ENCODE measurements at places on chromosomes 16 and 17.

DNA sequence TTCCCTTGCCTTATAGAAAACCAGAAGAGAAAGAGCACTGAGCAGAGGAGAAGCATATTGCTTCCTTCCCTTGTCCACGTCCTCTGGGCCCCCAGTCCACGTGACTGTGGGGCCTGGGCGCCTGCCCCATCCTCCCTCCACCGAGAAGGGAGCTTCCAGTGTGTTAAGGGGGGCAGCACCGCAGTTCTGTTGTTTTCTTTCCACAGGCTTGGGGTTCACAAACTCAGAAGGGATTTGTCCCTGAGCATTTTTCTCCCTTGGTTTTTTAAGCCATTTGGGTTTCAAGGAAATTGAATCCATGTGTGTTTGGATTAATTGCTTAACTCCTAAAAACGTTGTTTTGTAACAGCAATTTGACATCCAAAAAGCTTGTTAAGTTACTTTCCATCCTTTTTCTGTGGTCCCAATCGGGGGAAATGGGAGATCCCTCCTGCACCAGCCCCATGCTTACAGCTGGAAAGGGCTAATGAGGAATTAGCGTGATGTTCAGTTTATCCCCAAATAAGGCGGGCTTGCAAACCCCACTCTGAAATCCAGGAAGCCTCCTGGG is 347.5 kb upstream of the TNRC6C start:
- DNase-seq: no peak

DNA sequence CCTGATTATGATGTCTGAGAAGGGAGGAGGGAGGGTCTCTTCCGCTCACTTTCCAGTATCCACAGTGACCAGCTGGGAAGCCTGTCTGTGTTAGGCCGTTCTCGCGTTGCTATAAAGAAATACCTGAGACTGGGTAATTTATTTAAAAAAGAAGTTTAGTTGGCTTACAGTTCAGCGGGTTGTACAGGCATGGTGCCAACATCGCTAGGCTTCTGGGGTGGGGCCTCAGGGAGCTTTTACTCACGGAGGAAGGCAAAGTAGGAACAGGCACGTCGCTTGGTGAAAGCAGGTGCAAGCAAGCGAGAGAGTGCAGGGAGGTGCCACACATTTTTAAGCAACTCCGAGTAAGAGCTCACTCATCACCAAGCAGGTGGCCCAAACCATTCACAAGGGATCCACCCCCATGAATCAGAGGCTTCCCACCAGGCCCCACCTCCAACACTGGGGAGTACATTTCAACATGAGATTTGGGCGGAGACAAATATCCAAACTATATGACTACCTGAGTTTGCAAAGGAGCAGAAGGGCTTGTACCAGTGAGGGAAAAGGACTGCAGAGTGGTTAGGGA is 137.5 kb downstream of the CCDC182 start:
- no peak for DNase-seq

GRCh38 chr17:35189291-35189690 is 4.9 kb downstream of the SLC35G3 start:
- DNase-seq: no peak

DNA sequence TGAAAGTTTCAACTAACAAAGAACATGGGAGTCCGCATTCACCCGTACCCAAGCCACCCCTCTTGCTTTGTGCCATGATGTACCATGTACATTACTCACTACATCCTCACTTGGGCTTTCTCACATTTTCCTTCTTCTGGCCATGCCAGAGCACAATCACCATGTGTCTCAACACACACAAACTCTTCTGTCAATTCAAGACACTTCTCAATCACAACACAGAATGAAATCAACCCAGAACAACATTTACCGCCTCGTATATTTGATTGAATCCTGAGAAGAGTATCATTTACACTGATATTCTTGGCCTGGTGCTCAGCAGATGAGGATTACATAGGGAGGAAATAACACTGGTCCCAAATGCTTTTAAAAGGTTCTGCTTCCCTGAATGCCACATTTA is 4.5 kb downstream of the ADAMTS18 start:
- DNase-seq: no peak

DNA sequence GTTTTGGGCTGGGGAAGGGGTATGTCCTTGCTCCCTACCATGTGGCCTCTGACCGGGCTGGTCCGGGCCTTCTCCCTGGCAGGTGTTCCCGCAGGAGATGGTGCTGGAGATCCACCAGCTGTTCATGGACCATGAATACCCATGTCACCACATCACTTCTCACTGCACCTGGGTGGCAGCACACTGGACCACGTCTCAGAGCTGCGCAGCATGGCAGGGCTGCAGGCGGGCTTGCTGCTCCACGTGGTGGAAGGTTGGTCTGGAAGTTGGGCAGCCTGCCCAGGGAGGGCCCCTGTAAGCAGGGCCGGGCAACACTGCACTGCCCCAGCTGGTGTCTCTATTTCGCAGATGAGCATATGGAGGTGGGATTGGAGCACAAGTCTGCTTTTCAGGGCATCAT is 169.5 kb upstream of the ZNF267 start:
- no peak for DNase-seq

GRCh38 chr17:50157891-50158290 is 7.4 kb upstream of the PPP1R9B start:
- no peak for DNase-seq

GRCh38 chr16:73176577-73177013 is 128.7 kb upstream of the ZFHX3 start:
- DNase-seq: no peak

GRCh38 chr16:30747331-30747730 is 894 bp upstream of the PHKG2 start:
- DNase-seq: no peak

Data from NCI-H2171 treated with DMSO at 0.1 percent for 48 hours (cell line).